ENCODE measurements at places on chromosomes 5 and 9.

- DNase-seq = no peak
Measured at GRCh38 chr5:91535499-91535898, 152.4 kb upstream of the ARRDC3 start.

DNA sequence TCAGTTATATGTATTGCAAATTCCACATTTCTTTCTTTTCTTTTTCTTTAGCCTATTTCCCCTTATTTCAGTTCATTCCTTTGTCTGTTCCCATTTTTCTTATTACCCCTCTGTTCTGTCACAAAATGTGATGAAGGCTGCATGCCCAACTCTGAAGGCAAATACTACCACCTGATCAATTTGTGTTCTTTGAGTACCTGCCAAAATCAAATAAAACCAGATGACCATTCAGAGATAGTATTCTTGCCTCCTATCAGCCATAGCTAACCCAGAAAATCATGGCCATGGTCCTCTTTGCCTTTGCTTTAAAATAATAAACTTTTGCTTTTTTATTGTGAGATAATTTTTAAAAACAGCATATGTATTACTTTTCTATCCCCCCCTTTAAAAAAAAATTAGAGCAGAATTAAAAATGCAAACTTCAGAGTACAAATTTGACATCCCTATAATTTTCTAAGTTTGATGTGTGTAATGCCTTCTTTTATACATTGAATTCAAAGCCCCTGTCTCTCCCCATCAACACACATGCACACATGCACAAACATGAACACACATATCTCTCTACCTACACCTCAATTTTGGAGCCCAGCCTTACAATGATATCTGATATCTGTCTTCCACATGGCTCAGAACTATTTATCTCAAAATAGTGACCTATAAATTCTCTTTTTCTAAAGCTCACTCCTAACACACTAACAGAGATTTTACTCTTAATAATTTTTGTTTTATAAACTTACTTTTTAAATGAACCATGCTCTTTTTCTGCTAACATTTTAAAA, 3.5 kb downstream of the RFESD start:
- DNase-seq = no peak

- DNase-seq = no peak
Measured at GRCh38 chr5:174719793-174720611, 4.4 kb upstream of the MSX2 start.

DNA sequence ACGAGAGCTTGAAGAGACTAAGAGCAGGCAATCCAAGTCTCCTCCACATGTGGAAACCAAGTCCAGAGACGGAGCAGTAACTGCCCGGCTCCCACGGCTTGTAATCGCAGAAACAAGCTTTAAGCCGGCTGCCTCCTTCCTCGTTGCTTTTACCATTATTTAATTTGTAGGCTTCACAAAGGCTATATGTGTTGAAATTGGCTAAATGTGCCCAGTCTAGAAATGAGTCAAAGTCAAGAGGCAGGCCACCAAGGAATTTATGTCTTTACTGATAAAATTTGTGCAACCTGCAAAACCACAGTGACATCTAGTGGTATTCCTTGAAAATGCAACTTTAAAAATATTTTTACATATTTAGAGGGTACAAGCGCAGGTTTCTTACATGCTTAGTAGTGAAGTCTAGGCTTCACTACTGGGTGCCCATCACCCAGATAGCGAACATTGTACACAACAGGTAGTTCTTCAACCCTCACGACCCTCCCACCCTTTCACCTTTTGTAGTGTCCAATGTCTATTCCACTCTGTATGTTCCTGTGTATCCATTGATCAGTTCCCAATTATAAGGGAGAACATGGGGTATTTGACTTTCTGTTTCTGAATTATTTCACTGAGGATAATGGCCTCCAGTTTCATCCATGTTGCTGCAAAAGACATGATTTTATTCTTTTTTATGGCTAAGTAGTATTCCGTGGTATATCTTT, 33.5 kb upstream of the EBF1 start:
- peak; percentile 45 for DNase-seq

All from SK-N-MC (cell line).